Cerebellum (tissue), 4 donors: ENCODE measurements at places on chromosomes 4 and X. TPM values are rescaled to one million over a fixed set of nuclear protein-coding genes. Genes with fewer than 3 reads are reported as not detected.

The AFF2 gene
- 139 TPM for total RNA-seq

The PLP1 gene
- total RNA-seq: 74.2 TPM

The KCTD8 gene
- total RNA-seq: 24.0 TPM

The TMEM255A gene
- 2.1 TPM for total RNA-seq

The MAGEA4 gene
- not detected for total RNA-seq

The GPC4 gene
- total RNA-seq: 4.2 TPM

The CXCL3 gene
- 0.54 TPM for total RNA-seq

The CCNB3 gene
- total RNA-seq: 0.82 TPM

The MMAA gene
- 12.5 TPM for total RNA-seq

The GLRA3 gene
- 8.1 TPM for total RNA-seq

The HERC5 gene
- 1.00 TPM for total RNA-seq

The BEX3 gene
- total RNA-seq: 130 TPM

The RIPPLY1 gene
- not detected for total RNA-seq

The TMEM144 gene
- 4.0 TPM for total RNA-seq

The COL4A6 gene
- total RNA-seq: 7.1 TPM

The CENPVL1 gene
- 2.4 TPM for total RNA-seq

The ANAPC4 gene
- total RNA-seq: 44.2 TPM

The DCX gene
- 216 TPM for total RNA-seq

The FAM47E gene
- total RNA-seq: 7.3 TPM

The GPR143 gene
- 2.2 TPM for total RNA-seq

The GABRE gene
- total RNA-seq: 18.7 TPM

The DCAF8L2 gene
- total RNA-seq: not detected

The ADAMTS3 gene
- 13.8 TPM for total RNA-seq

The CCDC160 gene
- total RNA-seq: 2.7 TPM

The KLB gene
- total RNA-seq: 0.27 TPM

The CSAG3 gene
- total RNA-seq: not detected

The KLHL2 gene
- 24.4 TPM for total RNA-seq

The SRPX2 gene
- total RNA-seq: 1.4 TPM

The PASD1 gene
- total RNA-seq: not detected

The ZFP92 gene
- 1.5 TPM for total RNA-seq

The WDR17 gene
- total RNA-seq: 60.2 TPM

The PLCXD1 gene
- total RNA-seq: 14.2 TPM

The ARHGAP36 gene
- 0.82 TPM for total RNA-seq

The CC2D2A gene
- 27.2 TPM for total RNA-seq

The PABPC1L2B gene
- 0.09 TPM for total RNA-seq

The SPARCL1 gene
- 83.3 TPM for total RNA-seq

The AMTN gene
- total RNA-seq: not detected

The TLR2 gene
- 2.2 TPM for total RNA-seq

The UCP1 gene
- total RNA-seq: not detected

The KCNIP4 gene
- 126 TPM for total RNA-seq

The ZRSR2 gene
- total RNA-seq: 6.4 TPM

The GAGE12H gene
- total RNA-seq: not detected
